ENCODE measurements at places on chromosomes 4 and X.

DNA sequence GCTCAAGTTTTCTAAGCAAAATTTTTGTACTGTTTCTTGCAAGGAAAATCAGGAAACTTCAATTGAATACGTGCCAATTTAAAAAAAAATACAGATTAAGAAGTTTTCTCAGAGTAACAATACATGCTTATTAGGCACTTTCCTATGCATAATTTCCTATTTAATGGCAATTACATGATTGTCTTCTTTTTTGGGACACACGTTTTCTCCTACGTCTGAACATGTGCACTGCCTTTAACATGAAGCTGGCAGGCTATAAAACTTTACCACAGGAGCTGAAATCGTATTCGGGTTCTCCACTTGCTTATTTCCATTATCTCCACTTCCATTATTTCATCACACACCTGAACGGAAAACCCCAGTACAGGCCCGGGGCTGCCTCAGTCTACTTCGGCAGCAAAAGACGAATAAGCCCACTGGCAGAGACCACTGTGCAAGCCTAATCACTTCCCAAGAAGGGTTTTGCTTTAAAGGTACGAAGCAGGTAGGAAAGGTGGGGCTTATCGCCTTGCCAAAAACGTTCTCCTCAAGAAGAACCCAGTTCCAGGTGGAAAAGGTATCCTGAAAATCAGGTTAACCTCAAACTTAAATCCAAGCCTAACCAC is 575 bp downstream of the RCHY1 start:
- peak; percentile 17 for DNase-seq

GRCh38 chr4:139606579-139607501 is 50.8 kb upstream of the SETD7 start:
- DNase-seq = peak; percentile 24

DNA sequence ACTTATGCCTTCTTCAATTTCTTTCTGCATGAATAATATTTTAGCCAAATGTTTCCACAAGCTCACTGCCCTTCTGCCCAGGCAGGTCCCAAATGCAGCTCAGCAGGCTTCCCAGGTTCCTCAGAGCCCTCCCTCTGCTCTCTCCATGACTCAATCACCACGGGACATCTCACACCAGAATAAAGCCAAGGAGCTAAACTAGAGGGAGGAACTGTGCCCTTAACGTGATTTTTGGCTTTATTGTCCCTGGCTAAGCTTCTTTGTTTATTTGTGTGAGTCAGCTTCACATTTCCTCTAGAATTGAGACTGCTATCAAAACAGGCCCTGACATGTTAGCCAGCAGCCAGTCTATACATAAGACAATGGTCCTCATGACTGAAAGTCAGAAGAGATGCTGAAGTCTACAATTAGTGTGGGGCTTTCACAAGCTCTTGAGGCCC is 186.4 kb upstream of the GALNT7 start:
- DNase-seq = peak; percentile 5

DNA sequence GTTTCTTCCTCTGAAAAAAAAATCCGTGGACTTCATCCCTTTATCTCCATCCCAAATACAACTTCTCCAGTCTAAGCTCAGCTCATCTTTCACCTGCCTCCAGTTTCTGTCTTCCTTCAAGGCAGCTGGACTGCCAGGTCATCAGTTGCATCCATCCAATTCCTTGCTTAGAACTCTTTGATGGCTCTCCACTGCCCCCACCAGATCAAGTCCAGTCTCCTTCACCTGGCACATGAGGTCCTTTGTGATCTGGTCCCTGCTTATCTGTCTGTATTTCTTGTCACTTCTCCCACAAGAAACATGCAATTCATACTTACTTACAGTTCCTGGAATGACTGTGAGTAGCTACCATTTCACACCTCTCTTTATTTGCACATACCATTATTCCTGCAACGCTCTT is 33.8 kb downstream of the OTUD6A start:
- no peak for DNase-seq

- DNase-seq = no peak
These were observed 25.1 kb upstream of the DDX53 start for GRCh38 chrX:22974616-22975015.
